ENCODE measurements at places on chromosomes 3 and 15. TPM values are rescaled to one million over a fixed set of nuclear protein-coding genes. Genes with fewer than 3 reads are reported as not detected.
A peak's percentile ranks its signal among the peaks of the same experiment; 100 is the strongest.

- H3K4me1 ChIP-seq = no peaks in the 10 kb centered on the region
- H3K36me3 ChIP-seq = no peaks in the 10 kb centered on the region
- no peak overlapping the region for H3K27ac ChIP-seq
- peaks cover 6% of the 10 kb centered on the region for H3K27me3 ChIP-seq
Measured at GRCh38 chr15:40247406-40247971, 8.6 kb downstream of the PAK6 start.

The ZNF660 gene
- 16.4 TPM for total RNA-seq

The LRRC2 gene
- total RNA-seq = 2.6 TPM

GRCh38 chr3:100198579-100199269 lies 62.1 kb upstream of the TBC1D23 start:
- H3K36me3 ChIP-seq = no peaks in the 10 kb centered on the region
- H3K27ac ChIP-seq = no peak overlapping the region
- H3K27me3 ChIP-seq = no peaks in the 10 kb centered on the region
- no peak for DNase-seq
- H3K4me3 ChIP-seq = no peak overlapping the region

DNA sequence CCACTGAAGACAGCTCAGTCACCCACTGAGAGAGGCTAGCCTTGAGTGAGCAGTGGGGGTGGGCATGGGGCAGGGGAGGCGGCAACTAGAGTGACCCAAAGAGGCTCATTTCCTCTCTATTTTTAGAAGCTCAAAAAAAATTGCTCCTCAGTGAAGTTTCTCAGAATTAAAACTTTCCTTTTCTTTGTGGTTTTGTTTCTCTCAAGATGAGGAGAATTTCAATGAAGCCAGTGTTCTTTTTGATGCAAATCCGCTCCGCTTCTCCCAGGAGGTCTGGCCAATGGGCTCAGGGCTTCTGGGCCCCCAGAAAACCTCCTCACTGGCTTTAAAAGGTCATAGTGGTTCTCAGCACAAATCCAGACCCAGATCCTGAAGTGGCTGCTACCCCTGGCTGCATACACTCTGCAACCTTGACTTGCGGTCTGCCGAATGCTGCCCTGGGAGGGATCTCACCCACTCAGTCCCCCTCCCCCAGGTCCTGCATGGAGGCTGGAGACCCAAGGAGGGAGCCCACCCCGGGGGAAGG lies at the start of gene ACSBG1:
Gene ACSBG1, minus strand, starts transcription at position 51 of the 526 bp plus-strand sequence. CDS start 64 bp downstream, outside the sequence.
- H3K27me3 ChIP-seq = no peaks in the 10 kb centered on the region
- H3K36me3 ChIP-seq = no peaks in the 10 kb centered on the region
- peak within 1 kb of the TSS; percentile 58 for H3K4me3 ChIP-seq
- peaks cover 4% of the 10 kb centered on the region for H3K4me1 ChIP-seq

DNA sequence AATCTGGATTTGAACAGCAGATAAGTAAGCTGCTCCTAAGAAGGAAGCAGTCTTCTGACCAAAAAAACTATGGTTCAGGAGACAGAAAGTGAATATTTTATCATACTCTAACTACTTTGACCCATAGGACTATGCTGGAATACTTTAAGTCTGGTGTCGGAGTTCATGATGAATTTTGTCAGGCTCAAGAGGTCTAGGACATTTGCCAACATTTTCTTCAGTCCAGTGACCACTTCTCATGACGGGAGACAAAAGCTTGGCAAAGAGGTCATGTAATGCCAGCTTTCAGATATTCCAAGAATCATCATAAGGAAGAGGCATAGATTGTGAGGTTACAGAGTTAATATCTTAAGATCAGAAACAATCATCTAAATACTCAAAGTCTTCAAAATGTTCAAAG lies 20.5 kb upstream of the DCBLD2 start:
- no peaks in the 10 kb centered on the region for H3K27me3 ChIP-seq
- H3K4me3 ChIP-seq = no peak overlapping the region
- no peak for DNase-seq
- no peak overlapping the region for H3K27ac ChIP-seq
- H3K4me1 ChIP-seq = no peaks in the 10 kb centered on the region

GRCh38 chr3:149589332-149589731 lies 68.5 kb downstream of the WWTR1 start:
- DNase-seq = no peak
- no peaks in the 10 kb centered on the region for H3K36me3 ChIP-seq
- no peaks in the 10 kb centered on the region for H3K27me3 ChIP-seq
- H3K27ac ChIP-seq = no peak overlapping the region

DNA sequence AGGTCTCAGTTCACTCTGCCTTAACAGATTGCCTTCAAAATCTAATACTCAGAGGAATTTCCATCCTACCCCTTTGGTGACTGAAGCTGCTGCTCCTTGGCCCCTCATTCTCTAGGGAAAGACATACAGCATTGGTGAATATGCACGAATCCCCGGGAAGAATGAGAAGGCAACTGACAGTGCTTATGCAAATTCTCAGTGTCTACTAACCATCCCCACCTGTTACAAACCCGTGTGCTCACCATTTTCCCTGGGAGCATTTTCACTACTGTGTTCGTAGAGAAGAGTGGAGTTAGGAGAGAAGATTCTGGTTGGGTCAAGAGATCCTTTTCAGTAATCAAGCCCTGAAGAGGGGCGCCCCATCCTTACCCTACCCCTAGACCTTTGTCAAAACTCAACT lies 37.7 kb downstream of the SYNM start:
- peak overlapping the region; percentile 37 for H3K27ac ChIP-seq
- peak overlapping the region; percentile 2 for H3K4me3 ChIP-seq
- DNase-seq = peak; percentile 24
- H3K4me1 ChIP-seq = peaks cover 8% of the 10 kb centered on the region
- H3K36me3 ChIP-seq = peaks cover 4% of the 10 kb centered on the region

GRCh38 chr15:73935547-73935946 lies 9.3 kb downstream of the LOXL1 start:
- no peak overlapping the region for H3K4me3 ChIP-seq
- no peak overlapping the region for H3K27ac ChIP-seq
- H3K36me3 ChIP-seq = no peaks in the 10 kb centered on the region
- no peaks in the 10 kb centered on the region for H3K4me1 ChIP-seq

DNA sequence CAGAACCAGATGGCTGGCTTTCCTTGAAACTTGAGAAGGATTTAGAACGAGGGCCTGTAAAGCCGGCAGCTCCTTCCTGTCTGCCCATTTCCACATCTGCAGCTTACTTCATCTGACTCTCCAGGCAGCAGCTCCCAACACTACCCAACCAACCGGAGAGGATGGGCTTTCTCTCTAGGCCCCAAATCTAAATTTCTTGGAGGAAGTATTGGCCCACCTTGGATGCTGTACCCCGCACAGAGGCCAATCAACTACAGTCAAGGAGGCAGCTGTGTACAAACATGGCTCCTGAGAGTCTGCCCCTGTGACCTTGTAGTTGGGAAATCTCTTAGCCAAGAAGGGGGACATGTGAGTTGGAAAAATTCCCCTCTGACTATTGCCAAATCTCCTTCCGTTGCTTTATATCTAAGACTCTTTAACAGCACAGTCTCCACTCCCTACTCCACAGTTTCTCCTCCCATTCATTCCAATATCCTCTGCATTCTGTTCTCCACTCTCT lies 8.0 kb upstream of the ACAP2 start:
- H3K27ac ChIP-seq = no peak overlapping the region
- H3K4me3 ChIP-seq = no peak overlapping the region
- no peaks in the 10 kb centered on the region for H3K27me3 ChIP-seq
- no peaks in the 10 kb centered on the region for H3K4me1 ChIP-seq
- no peak for DNase-seq

- H3K4me1 ChIP-seq = no peaks in the 10 kb centered on the region
- H3K27ac ChIP-seq = no peak overlapping the region
- DNase-seq = no peak
- peaks cover 10% of the 10 kb centered on the region for H3K36me3 ChIP-seq
- H3K27me3 ChIP-seq = no peaks in the 10 kb centered on the region
Measured at GRCh38 chr3:125316949-125317348, 58.2 kb downstream of the ZNF148 start.

- H3K4me3 ChIP-seq = no peak overlapping the region
- H3K27ac ChIP-seq = no peak overlapping the region
- DNase-seq = no peak
- H3K27me3 ChIP-seq = no peaks in the 10 kb centered on the region
Measured at GRCh38 chr3:69149586-69149985, 27.2 kb upstream of the LMOD3 start.

- no peak overlapping the region for H3K4me3 ChIP-seq
- no peaks in the 10 kb centered on the region for H3K4me1 ChIP-seq
- H3K36me3 ChIP-seq = no peaks in the 10 kb centered on the region
- H3K27ac ChIP-seq = no peak overlapping the region
- H3K27me3 ChIP-seq = no peaks in the 10 kb centered on the region
- DNase-seq = no peak
Measured at GRCh38 chr3:10561946-10562560, 56.7 kb upstream of the ATP2B2 start.

The FBXO40 gene
- 0.15 TPM for total RNA-seq

GRCh38 chr3:136836511-136837156 lies 17.7 kb downstream of the SLC35G2 start:
- H3K4me1 ChIP-seq = peaks cover 4% of the 10 kb centered on the region
- no peak for DNase-seq
- no peaks in the 10 kb centered on the region for H3K27me3 ChIP-seq
- no peak overlapping the region for H3K4me3 ChIP-seq
- no peaks in the 10 kb centered on the region for H3K36me3 ChIP-seq

GRCh38 chr3:67854663-67855062 lies 200.3 kb upstream of the SUCLG2 start:
- no peak overlapping the region for H3K27ac ChIP-seq
- no peaks in the 10 kb centered on the region for H3K4me1 ChIP-seq
- DNase-seq = no peak
- no peaks in the 10 kb centered on the region for H3K27me3 ChIP-seq
- H3K4me3 ChIP-seq = no peak overlapping the region

The CLDN1 gene
- total RNA-seq = 2.1 TPM

- no peak overlapping the region for H3K27ac ChIP-seq
- H3K27me3 ChIP-seq = no peaks in the 10 kb centered on the region
- peak overlapping the region; percentile 84 for H3K4me3 ChIP-seq
- no peaks in the 10 kb centered on the region for H3K36me3 ChIP-seq
Measured at GRCh38 chr3:197736010-197736490, 654 bp downstream of the RUBCN start.

GRCh38 chr3:23075496-23075895 lies 127.6 kb upstream of the UBE2E2 start:
- no peak overlapping the region for H3K4me3 ChIP-seq
- DNase-seq = no peak
- peaks cover 3% of the 10 kb centered on the region for H3K27me3 ChIP-seq
- H3K27ac ChIP-seq = no peak overlapping the region
- peaks cover 20% of the 10 kb centered on the region for H3K4me1 ChIP-seq
- no peaks in the 10 kb centered on the region for H3K36me3 ChIP-seq

The PLXND1 gene
- total RNA-seq = 50.9 TPM

The P2RY1 gene
- 6.4 TPM for total RNA-seq

DNA sequence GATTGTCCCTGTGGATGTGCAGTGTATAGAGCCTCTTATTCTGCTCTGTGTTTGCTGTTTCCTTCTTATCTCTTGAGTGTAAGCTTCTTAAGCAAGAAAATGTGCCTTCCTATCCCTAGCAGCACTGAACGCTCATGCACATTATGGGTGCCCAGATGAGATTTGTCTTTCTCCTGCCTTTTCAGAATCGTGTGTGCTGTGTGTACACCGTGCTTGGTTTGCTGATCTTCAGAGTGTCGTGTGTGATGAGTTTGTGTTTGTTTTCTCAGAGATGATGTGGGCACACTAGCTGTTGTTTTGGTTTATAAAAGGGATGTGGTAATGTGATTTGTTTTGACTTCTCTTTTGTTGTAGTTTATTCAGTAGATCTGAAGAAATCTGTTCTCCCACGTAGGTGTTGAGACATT lies 19.7 kb downstream of the GPR171 start:
- no peaks in the 10 kb centered on the region for H3K27me3 ChIP-seq
- H3K36me3 ChIP-seq = no peaks in the 10 kb centered on the region
- no peak overlapping the region for H3K27ac ChIP-seq
- no peak for DNase-seq

- peak overlapping the region; percentile 62 for H3K4me3 ChIP-seq
- H3K27me3 ChIP-seq = peaks cover 20% of the 10 kb centered on the region
- H3K4me1 ChIP-seq = no peaks in the 10 kb centered on the region
- no peak for DNase-seq
Measured at GRCh38 chr3:74613521-74614106, 845 bp downstream of the CNTN3 start.

DNA sequence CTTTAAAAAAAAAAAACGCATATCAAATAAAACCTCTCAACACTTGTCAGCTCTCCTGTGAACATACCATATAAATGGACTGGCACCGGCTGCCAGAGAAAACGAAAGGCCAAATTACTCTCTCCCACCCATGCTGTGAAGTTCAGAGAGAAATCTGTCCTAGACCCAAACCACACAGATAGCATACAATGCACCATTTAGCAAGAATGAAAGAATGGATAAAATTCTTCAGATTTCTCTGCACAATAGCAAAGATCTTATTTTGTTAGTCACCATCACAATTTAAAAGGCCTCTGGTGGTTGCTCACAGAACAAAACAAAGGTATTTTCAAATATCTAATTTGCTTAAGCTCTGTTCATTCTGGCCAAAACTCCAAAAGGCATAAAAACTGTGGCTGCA lies 93.9 kb upstream of the BHLHE40 start:
- DNase-seq = no peak
- no peaks in the 10 kb centered on the region for H3K27me3 ChIP-seq
- H3K4me3 ChIP-seq = no peak overlapping the region
- H3K27ac ChIP-seq = no peak overlapping the region
- no peaks in the 10 kb centered on the region for H3K36me3 ChIP-seq

GRCh38 chr3:36850743-36851142 lies 86.4 kb upstream of the DCLK3 start:
- no peaks in the 10 kb centered on the region for H3K4me1 ChIP-seq
- no peaks in the 10 kb centered on the region for H3K36me3 ChIP-seq
- H3K4me3 ChIP-seq = no peak overlapping the region

DNA sequence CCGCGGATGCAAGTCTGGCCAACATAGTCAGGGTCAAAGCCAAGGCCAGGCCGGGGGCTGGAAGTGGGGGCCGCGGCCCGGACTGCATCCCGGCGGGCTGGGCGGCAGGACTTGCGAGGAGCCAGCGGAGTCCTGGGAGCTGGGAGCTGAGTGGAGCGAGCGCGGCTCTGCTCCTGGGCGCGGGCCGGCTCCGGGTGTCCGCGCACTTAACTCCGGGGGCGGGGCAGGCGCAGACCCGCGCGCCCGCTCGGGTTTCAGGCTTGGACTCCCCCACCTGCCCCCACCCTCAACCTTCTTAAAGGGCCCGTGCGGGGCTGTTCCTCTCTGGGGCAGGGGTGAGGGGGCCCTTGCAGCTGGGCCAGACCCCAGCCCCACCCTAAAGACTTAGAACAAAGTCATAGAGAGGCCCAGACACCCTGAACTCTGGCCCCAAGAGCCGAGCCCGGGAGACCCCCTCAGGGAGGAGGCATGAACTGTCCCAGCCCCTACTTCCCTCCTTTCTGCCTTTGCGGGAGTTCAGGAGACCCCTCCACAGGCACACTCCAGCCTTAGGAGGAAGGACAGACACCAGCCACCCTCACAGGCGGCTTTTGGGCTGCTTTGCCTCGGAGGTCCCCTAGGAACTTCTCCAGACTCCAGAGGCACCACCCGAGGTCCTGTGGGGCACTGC lies at the start of gene CSPG4:
Gene CSPG4, minus strand, starts transcription at position 181 of the 670 bp plus-strand sequence. Its CDS starts 93 bp downstream, at position 88.
- H3K27ac ChIP-seq = no peak within 1 kb of the TSS
- DNase-seq = peak; percentile 57
- no peaks in the 10 kb centered on the region for H3K36me3 ChIP-seq
- H3K4me3 ChIP-seq = peak within 1 kb of the TSS; percentile 47
